T-helper 2 cell (primary cell): ENCODE measurements at places on chromosomes 12 and 14.

- DNase-seq: no peak
Measured at GRCh38 chr14:30214461-30215090, 286.9 kb upstream of the PRKD1 start.

DNA sequence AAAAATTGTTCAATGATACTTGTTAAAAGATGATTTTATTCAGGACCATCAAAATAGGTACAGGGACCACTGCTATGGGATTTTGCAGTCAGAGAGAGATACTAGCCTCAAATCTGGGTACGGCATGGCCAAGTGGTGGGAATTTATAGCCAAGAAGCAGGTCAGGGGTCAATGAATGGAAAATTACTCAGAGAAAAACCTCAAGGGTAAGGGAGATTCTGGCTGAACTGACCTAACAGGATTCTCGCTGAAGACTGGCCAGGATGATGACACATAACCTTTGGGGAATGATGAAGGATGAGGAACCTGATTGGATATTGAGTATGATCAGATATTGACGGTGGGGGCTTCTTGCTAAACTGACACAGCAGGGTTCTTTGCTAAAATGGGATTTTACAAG is 32.7 kb downstream of the DEPDC4 start:
- DNase-seq: no peak

DNA sequence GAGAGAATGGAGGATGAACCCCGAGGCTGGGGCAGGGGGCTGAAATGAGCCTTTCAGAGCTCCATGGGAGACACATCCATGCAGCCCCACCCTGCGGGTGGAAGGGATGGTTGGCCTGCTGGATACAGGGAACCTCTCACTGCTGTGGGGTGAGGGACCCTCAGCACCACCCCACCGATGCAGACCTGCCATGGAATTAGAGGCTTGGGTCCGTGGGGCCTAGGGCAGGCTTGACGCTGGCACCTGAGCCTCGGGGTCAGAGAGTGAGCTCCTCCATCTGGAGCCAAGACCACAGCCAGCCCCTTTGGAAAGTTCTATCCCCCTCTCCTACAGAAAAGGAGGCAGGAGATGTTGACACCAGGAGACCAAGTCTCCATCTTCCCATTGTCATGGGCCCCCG is 7.4 kb upstream of the KRT74 start:
- DNase-seq: no peak

- no peak for DNase-seq
Measured at GRCh38 chr14:103122947-103123633, at the start of gene TNFAIP2. TSS of gene TNFAIP2 (plus strand) at chr14:103123461. CDS start at chr14:103126458, 2,997 bp downstream.

GRCh38 chr14:78202976-78203375 is 32.8 kb downstream of the NRXN3 start:
- DNase-seq: no peak

- no peak for DNase-seq
Measured at GRCh38 chr14:99062216-99062615, 209.8 kb downstream of the BCL11B start.

- DNase-seq: no peak
Measured at GRCh38 chr14:105255021-105255507, 6.7 kb downstream of the BTBD6 start.

DNA sequence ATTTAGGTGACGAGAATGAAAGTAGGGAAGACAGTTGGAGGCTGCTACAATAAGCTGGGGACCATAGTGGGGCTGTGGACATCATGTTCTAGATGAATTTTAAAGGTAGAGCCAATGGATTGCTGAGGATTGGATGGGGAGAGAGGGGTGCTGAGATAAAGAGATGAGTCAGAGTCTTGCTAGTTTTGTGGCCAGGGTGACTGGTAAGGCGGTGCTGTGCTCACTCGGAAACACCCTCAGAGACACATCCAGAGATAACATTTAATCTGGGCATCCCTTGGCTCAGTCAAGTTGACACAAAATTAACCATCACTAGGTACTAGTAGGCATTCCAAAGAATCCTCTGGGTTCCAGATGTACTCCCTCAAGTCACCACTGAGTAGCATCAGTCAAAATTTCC is 170.7 kb downstream of the ADCK1 start:
- DNase-seq: no peak

- DNase-seq: no peak
Measured at GRCh38 chr12:3572560-3572959, 81.6 kb downstream of the PRMT8 start.
